ENCODE measurements at places on chromosomes 4 and X.

- peak; percentile 68 for DNase-seq
These were observed 138.4 kb upstream of the MAMLD1 start for GRCh38 chrX:150224676-150225075.

- DNase-seq = no peak
These were observed 1649.8 kb upstream of the PCDH10 start for GRCh38 chr4:131499141-131499873.

- DNase-seq = no peak
These were observed 94.6 kb upstream of the FUNDC1 start for GRCh38 chrX:44637282-44637681.

DNA sequence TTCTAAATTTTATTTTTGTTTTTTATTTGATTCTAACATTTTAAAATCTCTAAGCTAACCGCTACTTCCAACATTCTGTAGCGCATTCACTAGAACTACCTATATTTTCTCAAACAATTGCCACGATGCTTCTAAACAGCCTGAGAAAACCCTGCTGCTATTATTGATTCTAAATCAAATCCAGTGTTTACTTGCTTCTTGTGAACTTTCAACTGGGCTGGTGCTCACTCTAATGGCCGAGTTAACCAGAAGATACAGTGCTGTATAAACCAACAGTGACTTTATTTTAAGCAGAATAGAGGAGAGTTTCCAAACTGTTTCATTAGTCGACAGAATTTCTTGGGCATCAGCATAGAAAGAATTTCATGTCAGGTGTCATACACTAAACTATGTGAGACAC, 110.3 kb downstream of the DLG3 start:
- DNase-seq = no peak

DNA sequence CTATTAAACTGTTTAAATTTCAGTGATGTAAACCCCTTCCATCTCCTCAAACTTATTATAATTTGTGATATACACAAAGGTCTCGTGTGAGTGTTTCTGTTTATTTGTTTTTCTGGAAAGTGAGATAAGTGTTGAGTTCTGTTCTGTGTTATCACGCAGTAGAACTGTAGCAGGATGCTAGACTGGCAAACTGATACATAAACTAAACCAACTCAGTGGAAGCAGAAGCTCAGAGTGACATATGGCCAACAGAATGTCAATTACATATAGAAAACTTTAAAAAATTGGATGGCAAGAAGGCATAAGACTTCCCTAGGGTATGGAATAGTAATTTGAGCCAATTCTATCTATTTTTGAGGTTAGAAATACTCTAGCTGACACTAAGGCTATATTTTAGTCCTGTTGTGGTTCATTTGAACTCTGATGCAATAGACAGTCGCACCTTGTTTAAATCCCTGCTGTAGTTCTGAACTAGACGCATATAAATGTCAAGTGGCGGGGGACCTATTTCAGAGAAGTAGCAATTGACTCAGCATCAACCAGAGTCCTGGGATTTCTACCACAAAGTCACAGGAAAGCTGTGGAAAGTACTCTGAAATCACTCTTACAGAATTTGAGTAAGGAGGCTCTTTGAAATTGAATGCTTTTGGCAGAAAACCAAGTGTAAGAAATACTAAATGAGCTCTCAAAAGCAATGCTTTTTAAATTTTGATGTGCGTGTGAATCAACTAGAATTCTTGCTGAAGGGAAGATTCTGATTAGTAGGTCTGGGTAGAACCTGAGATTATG, 294.4 kb downstream of the INPP4B start:
- no peak for DNase-seq

- DNase-seq = no peak
These were observed 1250.4 kb downstream of the PCDH18 start for GRCh38 chr4:136281889-136282288.

GRCh38 chrX:126393284-126393683, 159.3 kb downstream of the DCAF12L1 start:
- DNase-seq = no peak

DNA sequence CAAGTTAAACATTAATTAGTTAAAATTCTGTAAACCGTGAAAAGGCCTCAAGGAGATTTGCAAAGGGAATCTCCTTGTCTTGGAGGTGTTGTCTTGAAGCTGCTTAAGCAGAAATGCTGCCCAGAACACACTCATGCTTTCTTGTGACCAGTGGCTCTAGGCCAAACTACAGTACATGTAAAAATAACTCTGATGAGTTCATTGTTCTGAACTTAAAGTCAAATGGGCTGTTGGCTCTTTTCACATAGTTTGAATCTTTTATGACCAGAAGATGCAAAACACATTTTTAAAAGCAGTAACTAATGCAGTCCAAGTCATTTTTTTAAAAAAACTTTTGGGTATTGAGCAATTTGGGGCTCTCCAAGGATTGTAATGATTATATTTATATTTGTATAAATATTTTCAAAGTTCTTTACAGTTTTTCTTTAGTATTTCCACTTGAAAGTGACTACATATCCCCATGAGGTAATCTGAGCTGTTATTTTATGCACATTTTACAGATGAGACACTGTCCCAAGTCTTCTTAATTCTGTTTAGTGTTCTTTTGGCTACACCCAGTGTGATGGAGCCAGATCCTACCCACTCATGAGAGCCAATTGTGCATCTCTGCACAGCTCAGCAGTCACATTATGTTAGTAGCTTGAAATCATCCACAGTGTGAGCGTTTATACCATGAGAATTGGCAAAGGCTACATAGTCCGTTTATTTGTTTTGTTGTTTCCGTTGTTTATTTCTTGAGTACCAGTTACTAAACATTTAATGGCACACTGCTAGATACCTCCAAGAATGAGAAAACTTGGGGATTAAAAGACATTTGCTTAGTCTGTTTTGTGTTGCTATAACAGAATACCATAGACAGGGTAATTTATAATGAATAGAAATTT, 112.8 kb upstream of the ATXN3L start:
- DNase-seq = no peak

GRCh38 chrX:57137501-57137900, 304 bp upstream of the SPIN2A start:
- no peak for DNase-seq

- DNase-seq = no peak
These were observed 57.9 kb upstream of the STIM2 start for GRCh38 chr4:26802790-26803189.

DNA sequence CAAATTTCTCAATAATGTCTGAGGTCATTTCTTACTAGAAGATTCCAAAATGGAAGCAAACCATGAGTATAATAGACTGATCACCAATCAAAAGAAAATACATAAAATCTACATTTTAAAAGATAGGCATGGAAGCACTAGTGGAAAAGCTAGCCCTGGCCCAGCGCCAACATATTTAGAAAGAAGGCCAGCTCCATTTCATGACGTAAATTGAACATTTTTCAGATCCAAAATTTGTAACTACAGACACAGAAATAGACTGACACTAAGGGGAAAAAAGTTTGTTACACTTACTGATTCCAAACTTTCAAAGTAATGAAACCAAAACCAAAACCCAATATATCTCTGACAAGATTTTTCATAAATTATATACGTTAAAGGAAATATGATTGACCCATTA, 117.7 kb downstream of the ADAMTS3 start:
- no peak for DNase-seq

DNA sequence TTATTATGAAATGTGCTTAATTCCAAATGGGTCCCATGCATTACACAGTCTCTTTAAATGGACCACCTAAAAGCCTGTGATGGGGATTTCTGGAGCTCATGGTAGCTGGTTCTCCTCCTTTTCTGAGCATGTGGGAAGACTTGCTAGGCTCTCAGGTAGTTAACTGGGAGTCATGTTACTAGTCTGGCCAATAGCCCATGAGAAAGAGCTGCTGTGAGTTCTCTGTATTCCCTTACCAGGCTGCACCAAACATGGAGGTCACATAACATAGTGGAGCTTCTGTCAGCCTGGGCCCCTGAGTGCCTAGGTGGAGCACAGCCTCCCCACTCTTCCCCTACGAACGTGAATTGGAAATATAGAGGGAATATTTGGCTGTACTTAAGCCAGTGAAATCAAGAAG, 198.4 kb downstream of the MAML3 start:
- no peak for DNase-seq

DNA sequence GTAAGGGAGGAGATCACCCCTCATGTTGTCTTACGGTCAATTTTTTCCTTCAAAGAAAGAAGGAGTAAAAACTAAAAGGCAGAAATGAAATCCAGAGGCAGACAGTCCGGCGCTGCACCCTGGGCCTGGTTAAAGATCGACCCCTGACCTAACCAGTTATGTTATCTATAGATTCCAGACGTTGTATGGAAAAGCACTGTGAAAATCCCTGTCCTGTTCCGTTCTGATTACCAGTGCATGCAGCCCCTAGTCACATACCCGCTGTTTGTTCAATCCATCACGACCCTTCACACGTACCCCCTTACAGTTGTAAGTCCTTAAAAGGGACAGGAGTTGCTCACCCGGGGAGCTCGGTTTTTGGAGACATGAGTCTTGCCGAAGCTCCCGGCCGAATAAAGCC, 105.6 kb upstream of the JADE1 start:
- no peak for DNase-seq

DNA sequence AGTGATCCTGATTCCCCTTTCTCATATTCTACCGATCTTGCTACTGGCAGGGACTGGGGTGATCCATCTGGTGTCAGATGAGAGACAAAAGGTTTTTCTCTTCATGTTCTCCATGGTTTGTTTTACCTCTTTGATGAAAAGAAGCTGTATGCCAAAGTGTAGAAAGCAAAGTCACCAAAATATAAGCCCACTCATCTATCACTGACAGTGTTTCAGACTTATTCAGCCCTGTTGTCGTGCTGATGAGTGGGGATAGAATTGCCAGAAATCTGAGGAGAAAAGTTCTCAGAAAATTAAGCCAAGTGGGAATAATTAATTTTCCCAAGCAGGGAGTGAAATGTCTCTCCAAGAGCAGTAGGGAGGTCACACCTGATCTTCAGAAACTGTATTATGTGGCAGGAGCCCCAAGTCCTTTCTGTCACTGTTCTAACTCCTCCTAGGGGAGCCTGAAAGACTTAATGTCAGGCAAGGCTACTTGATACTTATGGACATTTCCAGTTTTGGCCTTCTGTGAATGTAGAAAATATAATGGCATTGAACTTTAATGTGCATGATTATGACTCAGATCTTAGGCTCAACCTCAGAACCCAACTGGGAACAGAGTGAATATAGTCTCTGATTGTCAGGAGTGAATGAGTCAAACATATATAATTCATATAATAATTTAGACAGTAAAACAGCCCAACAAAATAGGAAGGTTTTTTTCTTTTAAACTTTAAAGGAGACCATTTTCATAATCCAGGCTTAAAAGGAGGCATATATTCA, 298.1 kb downstream of the ANKRD50 start:
- no peak for DNase-seq

- no peak for DNase-seq
These were observed 8.5 kb upstream of the CTAG2 start for GRCh38 chrX:154661899-154662298.

GRCh38 chrX:2901367-2902036, 27.6 kb downstream of the ARSD start:
- DNase-seq = no peak

- no peak for DNase-seq
These were observed at the start of gene MAGEC1 for GRCh38 chrX:141903400-141904155. Gene MAGEC1 (plus strand): TSS chrX:141903894. CDS start chrX:141905073, 1,179 bp downstream.

GRCh38 chr4:139574641-139575040, 18.6 kb upstream of the SETD7 start:
- peak; percentile 11 for DNase-seq

DNA sequence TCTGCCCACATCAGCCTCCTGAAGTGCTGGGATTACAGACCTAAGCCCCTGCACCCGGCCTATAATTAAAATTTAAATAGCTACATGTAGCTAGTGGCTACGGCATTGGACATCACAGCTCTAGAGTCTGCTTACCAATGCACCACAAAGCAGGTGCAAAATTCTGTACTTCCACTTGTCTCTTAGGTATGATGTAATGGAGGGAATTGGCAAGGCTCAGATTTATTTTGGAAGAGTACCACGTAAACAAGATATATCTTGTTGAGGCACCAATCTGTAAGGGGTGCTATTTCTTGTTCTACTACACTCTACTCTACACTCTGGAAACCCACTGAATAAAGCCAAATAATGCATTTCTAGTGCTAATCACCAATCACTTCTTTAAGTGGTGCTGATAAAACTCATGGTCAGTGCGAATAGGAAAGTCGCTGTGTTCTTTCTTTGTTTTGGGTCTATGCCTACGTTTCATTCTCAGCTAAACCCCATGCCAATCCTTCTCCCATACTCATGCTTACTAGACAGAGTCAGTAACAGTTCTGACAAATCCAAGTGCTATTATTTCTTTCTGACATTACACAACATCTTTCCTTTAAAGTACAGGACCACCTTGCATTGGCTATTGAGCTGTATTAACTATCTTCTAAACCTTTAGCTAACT, 92.3 kb downstream of the GC start:
- no peak for DNase-seq

DNA sequence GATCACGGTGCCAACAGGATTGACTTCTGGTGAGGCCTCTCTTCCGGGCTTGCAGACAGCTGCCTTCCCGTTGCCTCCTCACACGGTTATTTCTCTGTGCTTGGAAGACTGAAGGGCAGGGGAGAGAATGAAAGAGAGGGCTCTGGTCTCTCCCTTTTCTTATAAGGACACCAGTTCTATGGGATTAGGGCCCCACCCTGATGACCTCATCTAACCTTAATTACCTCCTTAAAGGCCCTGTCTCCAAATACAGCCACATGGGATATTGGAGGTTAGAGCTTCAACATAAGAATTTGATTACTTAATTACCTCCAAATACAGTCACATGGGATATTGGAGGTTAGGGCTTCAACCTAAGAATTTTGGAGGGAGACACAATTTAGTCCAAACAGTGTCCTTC, 46.5 kb downstream of the EVC start:
- peak; percentile 2 for DNase-seq

GRCh38 chr4:7427831-7428260, 6.9 kb downstream of the PSAPL1 start:
- no peak for DNase-seq
